ENCODE measurements at places on chromosomes 1 and 21.

DNA sequence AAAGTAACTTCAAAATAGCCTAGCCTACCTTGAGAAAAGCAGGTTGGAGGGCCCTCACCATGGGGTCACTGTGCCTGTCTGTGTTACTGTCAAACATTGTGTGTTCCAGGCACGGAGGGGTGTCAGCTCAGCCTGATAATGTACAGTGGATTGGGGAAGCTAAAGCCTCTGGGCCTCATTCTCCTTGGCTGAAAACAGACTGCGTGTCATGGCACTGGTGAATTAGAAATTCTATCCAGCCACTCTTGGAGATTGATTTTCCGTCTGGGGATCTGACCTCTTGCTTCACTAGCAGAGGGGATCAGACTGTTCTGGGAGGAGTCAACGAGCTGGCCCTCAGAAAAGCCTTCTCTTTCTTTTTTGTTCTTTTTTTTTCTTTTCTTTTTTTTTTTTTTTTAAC lies 123.5 kb upstream of the HOOK1 start:
- DNase-seq: no peak

DNA sequence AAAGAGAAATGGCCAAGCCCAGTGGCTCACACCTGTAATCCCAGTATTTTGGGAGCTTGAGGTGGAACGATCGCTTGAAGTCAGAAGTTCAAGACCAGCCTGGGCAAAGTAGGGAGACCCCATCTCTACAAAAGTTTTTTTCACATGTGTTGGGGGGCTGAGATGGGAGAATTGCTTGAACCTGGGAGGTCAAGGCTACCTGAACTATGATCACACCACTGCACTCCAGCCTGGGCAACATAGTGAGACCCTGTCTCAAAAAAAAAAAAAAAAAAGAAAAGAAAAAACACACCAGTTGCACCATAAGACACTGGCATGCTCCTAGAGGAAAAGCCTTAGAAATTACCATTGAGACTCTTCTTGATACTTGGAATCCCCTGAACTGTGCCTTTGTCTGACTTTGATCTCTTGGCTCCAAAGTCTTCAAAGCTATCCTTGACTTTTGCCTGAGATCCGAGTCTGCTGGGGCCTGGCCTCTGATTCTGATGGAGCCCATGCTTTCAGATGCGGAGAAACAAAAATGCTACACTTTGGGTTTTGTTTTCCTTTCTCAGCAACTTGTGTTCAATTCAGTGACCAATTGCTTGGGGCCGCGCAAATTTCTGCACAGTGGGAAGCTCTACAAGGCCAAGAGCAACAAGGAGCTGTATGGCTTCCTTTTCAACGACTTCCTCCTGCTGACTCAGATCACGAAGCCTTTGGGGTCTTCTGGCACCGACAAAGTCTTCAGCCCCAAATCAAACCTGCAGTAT lies 33.7 kb downstream of the ATP5PO start:
- DNase-seq: no peak

- DNase-seq: no peak
Measured at GRCh38 chr1:37410815-37411214, 63.6 kb upstream of the ZC3H12A start.

GRCh38 chr1:205435578-205436573 lies 14.0 kb upstream of the LEMD1 start:
- DNase-seq: no peak

GRCh38 chr1:19204446-19205266 lies 5.4 kb downstream of the UBR4 start:
- no peak for DNase-seq

- DNase-seq: no peak
Measured at GRCh38 chr1:150557065-150557600, 7.9 kb downstream of the ADAMTSL4 start.
